ENCODE measurements at places on chromosomes 7 and 10.

DNA sequence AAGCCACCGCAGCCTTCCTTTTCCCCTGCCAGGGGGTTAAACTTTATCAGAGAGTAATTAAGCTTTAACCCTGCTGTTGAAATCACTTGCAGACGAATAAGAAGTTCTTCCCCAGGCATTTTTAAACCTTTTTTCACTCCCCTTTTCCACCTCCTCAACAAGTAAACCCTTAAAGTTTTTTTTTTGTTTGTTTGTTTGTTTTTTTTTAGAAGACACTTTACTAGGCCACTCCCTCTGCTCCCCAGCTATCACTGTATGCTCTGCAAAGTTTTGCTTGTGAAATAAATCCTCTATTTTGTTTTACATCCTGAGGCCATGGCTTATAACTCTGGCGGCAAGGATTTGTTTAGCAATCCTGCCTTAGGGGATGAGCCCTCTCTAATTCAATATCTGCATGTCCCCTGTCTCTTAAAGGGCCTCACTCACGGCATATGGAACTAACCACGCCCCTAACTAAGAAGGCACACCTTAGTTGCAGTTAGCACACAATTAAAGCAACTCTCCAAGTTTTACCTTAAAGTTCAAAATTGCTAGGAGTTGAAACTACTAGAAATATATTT is 1354.7 kb upstream of the LRRTM3 start:
- DNase-seq, result no peak

- DNase-seq, result no peak
These were observed 127.7 kb downstream of the SRI start for GRCh38 chr7:88091988-88092675.

GRCh38 chr10:96585736-96586418 is 935 bp downstream of the TM9SF3 start:
- peak; percentile 5 for DNase-seq

- no peak for DNase-seq
These were observed 179.9 kb upstream of the NPVF start for GRCh38 chr7:25408012-25408687.

- no peak for DNase-seq
These were observed 266.9 kb downstream of the USP6NL start for GRCh38 chr10:11344550-11344949.

DNA sequence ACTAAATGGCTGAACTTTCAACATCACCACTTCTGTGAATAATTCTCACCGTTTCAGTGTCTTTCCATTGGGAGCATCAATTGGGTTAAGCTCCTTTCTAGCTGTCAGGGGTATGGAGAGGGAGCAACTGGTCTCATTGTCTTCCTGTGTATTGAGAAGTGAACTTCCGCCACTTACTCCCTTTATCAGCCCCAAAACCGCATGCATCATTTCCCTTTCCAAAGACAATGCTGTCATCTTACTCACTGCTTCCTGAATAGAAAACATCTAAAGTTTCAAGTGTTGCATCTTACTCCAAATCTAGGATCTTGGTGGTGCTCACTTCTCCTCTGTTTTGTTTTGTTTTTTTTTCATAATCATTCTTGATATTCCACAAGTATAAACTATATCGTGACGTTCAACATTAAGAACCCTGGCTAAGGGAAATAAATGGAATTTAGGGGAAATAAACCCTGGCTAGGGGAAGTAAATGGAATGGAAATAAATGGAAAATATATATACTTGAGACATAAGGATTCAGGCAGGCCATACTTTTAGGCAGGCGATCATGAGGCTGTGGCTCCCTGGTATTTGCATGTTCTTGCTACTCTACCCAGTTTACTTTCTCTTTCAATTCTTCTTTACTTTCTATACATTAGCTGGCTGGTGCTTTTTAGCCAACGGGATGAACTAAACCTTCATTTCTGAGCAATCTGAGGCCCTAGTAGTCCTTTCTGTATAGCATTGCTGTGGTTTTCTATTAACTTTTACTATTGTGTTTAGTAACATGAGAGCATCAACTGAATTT is 371.9 kb downstream of the BMPER start:
- no peak for DNase-seq
